CD4-positive, alpha-beta T cell treated with Interleukin-15 for 4 hours (primary cell): ENCODE measurements at places on chromosomes 13 and 19.

DNA sequence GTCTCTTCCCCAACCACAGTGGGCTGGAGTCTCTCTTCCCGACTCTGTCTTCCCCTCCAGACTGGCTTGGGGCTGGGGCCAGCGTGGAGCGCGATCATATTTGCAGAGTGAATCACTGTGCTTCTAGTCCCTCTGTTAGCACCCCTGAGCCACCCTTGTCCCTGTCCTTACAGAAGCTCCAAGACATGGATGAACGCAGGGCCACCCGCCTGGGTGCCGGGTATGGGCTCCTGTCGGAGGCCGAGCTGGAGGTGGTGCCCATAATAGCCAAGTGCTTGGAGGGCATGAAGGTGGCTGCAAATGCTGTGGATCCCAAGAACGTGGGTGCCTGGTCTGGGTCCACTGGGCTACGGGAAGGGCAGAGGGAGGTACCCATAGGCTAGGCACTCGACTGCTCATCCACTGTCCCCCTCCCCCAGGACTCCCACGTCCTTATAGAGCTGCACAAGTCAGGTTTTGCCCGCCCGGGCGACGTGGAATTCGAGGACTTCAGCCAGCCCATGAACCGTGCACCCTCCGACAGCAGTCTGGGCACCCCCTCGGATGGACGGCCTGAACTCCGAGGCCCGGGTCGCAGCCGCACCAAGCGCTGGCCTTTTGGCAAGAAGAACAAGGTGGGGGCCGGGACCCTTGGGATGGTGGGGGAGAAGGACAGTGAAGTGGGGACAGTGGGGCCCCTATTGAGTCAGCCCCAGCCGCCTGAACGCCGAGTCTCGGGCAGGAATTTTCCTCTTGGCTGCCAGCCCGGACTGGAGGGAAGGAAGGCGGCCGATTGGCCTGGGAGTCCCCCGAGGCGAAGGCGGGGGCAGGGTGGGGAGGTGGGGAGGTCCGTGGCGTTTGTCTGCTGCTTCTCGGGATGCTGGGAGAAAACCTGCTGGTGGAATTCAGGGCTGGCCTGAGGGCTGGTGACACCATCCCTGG is 5.2 kb downstream of the TRIP10 start:
- DNase-seq = no peak

- no peak for DNase-seq
Measured at GRCh38 chr13:97254816-97255215, 32.7 kb downstream of the MBNL2 start.

DNA sequence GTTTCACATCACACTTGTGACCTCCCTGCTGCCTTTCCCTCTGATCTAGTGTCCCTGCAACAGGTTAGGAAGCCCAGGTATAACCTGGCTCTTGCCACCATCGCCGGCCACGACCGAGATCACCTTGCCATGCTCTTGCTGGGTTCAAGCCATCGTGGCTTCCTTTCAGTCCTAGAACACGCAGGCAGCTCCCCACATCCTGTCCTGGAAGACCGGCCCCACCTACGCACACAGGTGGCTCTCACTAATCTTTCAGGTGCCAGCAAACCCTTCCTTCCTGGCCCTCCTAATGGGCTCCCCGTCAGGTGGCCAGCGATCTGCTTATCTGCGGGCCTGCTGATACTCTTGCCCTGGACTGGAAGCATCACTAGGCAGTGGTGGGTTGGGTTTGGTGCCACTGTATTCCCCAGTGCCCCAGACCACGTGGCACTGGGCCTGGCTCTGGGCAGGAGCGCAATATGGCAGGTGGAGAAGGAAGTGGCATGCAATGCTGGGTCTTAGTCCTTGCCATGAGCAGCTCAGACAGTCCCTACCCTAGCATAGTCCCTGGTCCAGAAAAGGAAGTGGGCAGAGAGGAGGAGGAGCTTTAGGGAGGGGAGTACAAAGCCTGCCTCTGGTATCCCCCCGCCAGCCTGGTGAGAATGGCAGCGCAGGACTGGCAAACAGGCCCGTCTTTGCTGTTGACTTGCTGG is 11.8 kb downstream of the PPP1R37 start:
- no peak for DNase-seq

DNA sequence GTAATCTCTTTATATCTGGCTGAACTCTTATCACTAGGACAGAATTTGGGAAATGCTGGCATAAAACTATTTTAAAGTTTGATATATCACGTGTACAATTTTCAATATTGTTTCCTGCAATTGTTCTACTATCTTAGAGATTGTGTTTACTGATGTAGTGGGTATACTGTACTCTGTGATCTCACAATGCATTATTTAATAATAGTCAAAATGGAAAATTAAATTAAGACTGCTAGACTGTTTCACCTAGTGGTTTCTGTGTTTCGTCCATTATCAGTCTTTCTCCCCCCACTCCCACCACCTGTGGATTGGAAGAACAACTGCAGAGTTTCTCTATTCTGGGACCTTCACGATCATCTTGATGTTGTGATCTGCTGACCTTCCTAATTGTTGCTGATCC is 449.2 kb upstream of the SLC10A2 start:
- DNase-seq = no peak
